ENCODE measurements at places on chromosomes 2 and 18. TPM values are rescaled to one million over a fixed set of nuclear protein-coding genes. Genes with fewer than 3 reads are reported as not detected.

- no peak for DNase-seq
Observed at GRCh38 chr2:189236066-189236465, 56.5 kb upstream of the COL5A2 start.

GRCh38 chr2:48525269-48525943 is 4.5 kb upstream of the STON1 start:
- DNase-seq: no peak

GRCh38 chr2:224400886-224401632 is 848 bp downstream of the FAM124B start:
- DNase-seq: peak; percentile 10

DNA sequence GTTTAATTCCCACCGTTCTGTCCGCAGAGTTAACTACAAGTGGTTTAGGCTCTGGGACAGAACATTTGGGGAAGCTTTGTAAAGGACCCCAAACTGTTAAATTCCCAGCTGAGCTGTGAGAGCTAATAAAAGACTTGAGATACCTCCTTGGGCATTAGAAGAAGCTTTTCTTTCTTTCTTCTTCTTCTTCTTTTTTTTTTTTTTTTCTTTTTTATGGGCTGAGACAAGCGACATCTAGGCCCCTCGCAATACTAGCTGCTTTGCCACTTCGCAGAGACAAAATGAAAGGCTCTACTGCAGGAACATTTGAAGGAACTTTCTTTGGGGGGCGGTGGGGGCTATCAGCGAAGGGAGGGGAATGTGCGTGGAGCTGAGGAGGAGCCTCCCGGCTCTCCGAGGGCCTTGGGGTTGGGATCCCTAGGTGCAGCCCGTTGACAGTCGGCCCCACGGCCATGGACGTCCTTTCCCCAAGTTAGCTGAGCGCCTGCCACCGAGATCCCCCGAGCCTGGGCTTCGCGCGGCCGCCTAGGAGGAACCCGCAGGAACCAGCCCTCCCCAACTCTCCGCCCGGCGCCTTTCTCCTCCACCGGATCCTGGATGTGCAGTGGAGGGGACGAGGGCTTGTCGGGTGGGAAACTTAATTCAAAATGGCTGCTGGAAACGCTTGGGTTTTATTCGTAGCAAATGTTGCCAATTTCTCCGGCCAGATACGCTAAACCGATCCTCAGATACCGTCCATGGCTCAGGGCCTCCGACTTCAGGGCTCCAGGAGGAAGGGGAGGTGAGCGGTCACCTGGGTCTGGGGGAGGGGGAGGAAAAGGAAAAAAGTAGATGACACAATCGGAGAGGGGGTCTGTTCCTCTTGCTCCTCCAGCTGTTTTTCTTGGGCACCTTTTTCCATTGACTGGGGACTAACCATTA is 4.2 kb downstream of the MEIS1 start:
- DNase-seq: no peak

GRCh38 chr2:68645523-68645922 is 2.1 kb downstream of the PROKR1 start:
- DNase-seq: no peak

DNA sequence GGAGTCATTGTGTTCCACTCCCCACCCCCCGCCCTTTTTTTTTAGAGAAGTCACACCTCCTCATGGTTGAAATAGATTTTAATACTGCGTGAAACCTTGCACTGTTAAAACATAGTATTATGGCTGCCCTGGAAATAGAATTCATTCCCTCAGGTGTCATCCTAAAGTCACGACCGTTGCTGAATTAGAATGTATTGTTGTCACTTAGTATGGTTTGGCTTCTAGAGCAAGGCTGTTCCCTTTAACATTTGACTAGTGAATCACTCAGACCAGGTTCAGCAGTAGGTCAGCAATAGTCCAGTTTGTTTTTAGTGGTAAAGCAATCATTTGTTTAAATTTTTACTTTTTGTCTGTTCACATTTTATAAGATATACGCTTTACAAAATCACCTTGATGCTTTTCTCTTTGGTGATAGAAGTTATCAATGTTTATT is 1.2 kb downstream of the BABAM2 start:
- DNase-seq: no peak

DNA sequence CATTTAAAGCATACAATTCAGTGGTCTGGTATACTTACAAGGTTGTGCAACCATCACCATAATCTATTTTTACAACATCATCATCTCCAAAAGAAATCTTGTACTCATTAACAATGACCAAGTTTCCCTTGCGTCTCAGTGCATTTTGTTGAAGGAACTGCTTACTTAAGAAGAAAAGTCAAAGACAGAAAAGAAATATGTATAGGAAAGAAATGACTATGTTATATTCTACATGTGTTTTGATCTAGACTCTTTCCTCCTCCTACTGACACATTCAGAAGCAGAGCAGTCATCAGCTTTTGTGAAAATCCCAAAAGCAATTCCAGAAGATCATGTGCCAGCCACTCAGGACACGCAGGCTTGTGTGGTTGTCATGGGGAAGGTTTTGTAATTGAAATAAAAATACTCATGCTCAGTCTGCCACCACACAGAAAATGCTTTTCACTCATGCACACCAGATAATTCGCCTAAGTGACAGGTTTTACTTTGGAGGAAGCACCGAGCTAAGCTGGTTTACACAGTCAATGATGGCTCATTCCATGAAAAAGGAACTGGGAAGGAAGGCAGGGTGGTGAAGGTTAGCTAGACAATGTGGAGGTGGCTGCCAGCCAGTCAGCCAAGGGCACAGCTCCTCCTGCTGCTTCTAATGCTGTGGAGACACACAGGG is 158.5 kb upstream of the REV1 start:
- DNase-seq: no peak

- DNase-seq: no peak
Observed at GRCh38 chr18:24947521-24948305, 404.3 kb downstream of the ZNF521 start.

- no peak for DNase-seq
Observed at GRCh38 chr18:79497638-79498081, 101.9 kb downstream of the NFATC1 start.

- no peak for DNase-seq
Observed at GRCh38 chr2:30865892-30866681, 58.8 kb upstream of the CAPN13 start.

DNA sequence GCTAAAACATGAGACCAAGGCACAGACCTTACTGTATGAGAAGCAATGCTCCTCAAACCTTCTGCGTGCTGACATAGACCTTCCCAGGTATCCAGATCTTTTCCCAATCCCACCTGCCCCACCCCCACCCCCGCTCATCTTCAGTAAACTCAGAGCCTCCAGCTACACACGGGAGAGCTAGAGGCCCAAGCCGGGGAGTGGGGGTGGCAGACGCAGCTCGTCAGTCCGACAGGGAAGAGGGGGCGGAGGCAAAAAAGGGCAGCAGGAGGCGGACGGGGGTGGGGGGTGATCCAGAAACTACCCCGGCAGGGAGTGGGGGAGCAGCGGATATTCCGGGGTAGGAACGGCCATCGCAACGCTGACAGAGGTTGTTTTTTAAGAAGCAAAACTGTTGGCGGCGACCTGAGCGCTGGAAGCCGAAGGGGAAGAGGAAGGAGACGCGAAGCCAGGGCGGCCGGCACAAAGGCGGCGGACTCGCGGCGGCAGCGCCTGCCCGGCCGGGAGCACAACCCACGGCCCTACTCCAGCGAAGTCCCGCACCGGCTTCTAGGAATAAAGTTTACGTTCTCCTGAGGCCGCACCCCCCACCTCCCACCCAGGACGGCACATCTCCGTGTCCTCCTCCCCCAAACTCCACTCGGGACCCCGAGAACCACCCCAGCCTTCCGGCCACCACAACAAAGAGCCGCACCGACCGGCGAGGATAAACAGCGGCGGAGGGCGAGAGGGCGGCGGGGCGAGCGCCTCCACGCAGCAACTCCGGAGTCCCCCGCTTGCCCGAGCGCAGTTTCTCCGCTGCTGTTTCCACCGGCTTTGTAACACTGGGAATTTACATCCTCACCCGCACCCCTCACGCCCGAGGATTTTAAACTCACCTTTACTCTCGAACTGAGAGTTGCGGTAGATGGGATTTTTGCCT is 722 bp downstream of the BAZ2B start:
- DNase-seq: peak; percentile 31

GRCh38 chr2:163984986-163985385 is 249.2 kb upstream of the FIGN start:
- DNase-seq: no peak

DNA sequence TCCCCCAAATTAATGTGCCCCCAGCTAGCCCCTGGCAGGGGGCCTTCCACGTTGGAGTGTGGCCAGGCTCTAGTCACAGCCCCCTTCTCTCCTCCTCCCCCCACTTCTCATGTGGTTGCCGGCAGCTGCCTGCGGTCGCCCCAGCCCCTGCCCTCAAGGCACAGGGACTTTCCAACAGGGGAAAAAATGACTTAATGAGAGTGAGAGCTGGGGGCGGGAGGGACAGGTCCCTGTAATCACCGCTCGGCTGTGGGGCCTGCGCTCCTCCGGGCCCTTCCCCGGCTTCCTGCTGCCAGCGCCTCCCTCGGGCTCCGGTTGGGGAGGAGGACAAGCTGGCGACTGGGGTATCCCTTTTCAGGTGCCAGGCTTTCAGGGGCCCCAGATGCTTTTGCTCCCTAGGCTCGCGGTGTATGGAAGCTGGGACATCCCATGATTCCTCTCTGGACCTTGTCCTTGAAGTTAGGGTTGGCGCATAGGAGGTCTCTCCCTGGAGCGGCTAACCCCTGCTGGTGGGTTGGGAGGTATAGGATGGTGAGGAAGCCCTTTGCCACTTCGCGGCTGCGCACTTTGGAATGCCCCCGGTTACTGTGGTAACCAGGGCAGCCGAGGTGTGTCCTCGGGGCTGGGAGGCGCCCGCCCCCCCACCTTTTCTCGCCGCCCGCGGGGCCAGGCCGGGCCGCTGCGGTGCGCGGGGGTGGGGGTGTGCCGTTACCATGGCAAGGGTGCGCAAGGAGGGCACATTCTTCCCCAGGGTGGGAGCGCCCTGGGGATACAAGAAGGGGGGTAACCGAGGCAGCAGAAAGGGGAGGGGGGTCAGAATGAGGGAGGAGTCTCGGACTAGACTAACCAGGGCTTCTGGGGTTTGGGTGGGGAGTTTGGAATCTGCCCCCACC is 16.1 kb downstream of the WNT10A start:
- DNase-seq: peak; percentile 91

DNA sequence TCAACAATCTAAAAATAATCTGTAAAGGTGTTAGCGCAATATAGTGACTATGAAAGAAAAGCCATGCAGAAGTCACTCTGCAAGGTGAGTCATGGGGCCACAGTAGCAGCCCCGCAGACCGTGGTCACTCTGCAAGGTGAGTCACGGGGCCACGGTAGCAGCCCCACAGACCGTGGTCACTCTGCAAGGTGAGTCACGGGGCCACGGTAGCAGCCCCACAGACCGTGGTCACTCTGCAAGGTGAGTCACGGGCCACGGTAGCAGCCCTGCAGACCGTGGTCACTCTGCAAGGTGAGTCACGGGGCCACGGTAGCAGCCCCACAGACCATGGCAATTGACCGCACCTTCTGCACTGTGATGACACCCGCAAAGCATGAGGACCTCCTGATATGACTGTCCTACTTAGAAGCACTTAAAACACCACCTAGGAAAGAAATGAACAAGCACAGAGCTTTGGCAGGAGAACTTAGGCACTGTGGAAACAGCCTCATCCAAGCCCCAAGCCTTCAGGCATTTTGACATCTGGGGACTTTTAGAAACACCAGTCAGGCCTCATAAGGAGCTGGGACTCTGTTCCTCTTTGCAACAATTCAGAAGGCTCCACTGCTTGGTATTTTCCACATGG is 70.1 kb downstream of the LDLRAD4 start:
- DNase-seq: no peak

- DNase-seq: no peak
Observed at GRCh38 chr2:201680743-201681142, 17.7 kb downstream of the MPP4 start.

- DNase-seq: no peak
Observed at GRCh38 chr2:201831469-201831868, 25.1 kb downstream of the CDK15 start.

- no peak for DNase-seq
Observed at GRCh38 chr2:40436093-40436475, 15.8 kb downstream of the SLC8A1 start.

Gene TGIF1
- polyA plus RNA-seq: 23.6 TPM

Gene C2orf74
- 54.1 TPM for polyA plus RNA-seq

Gene ALPI
- polyA plus RNA-seq: not detected

Gene IL37
- not detected for polyA plus RNA-seq

Gene ELOA2
- polyA plus RNA-seq: not detected

Gene MARCO
- not detected for polyA plus RNA-seq

Gene SIX2
- polyA plus RNA-seq: not detected

Gene PID1
- not detected for polyA plus RNA-seq

Gene MEP1B
- not detected for polyA plus RNA-seq

Gene MARCHF4
- not detected for polyA plus RNA-seq

Gene LRP1B
- not detected for polyA plus RNA-seq

Gene SGPP2
- 0.06 TPM for polyA plus RNA-seq
